ENCODE measurements at places on chromosomes 2 and 18.

- DNase-seq: no peak
Observed at GRCh38 chr2:234869969-234870368, 81.8 kb upstream of the SH3BP4 start.

GRCh38 chr2:197356136-197356535 lies 45.6 kb upstream of the ANKRD44 start:
- DNase-seq: no peak

GRCh38 chr2:106629981-106630380 lies 142.8 kb downstream of the CD8B2 start:
- DNase-seq: no peak

- no peak for DNase-seq
Observed at GRCh38 chr18:9287036-9287435, 47.5 kb upstream of the TWSG1 start.

DNA sequence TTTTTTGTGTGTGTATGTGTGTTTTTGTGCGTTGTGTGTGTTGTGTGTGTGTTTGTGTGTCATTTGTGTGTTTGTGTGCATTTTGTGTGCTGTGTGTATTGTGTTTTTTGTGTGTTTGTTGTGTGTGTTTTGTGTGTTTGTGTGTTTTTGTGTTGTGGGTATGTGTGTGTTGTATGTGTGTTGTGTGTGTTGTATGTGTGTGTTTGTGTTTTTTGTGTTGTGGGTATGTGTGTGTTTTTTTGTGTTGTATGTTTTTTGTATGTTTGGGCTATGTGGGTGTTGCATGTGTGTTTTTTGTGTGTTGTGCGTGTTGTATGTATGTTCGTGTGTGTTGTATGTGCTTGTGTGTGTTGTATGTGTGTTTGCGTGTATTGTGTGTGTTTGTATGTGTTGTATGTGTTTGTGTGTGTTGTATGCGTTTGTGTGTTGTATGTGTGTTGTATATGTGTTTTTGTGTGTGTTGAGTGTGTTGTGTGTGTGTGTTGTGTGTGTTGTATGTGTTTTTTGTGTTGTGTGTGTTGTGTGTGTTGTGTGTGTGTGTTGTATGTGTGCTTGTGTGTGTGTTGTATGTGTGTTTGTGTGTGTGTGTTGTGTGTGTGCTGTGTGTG lies 275.3 kb downstream of the HRH4 start:
- DNase-seq: no peak

DNA sequence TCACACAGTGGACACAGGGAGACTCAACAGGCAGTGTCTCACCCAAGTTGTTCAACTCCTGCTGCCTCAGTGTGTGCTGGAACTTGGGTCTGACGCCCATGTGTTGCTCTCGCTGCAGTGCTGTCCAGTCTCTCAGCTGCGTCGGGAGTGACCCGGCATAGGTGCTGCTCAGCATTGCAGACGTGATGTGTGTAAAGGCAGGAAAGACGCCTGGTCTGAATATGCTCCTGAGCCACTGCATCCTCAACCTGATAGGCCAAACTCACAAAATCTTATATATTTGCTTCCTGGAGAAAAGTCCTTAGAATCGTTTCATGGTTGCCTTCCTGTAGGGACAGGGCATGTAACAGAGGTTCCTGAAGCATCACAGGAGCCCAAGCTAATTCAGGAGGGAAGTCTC lies 152.9 kb downstream of the INSIG2 start:
- DNase-seq: no peak

GRCh38 chr2:187468262-187468661 lies 20.2 kb upstream of the CALCRL start:
- DNase-seq: no peak

DNA sequence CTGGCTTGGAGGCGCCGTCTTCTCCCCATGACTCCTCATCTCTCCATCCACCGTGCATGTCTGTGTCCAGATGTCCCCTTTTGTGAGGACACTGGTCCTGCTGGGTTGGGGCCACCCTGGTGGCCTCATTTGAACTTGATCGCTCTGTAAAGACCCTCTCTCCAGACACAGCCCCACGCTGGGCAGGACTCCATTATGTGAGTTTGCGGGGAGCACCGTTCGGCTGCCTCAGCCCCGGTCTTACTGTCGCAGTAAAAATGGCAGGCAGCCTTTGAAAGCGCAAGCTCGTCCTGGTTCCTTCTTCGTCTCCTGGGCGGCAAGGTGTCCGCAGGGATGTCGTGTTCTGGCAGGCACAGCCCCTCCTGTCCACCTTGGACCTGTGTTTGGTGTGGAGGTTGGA lies 17.7 kb downstream of the NFATC1 start:
- DNase-seq: no peak

GRCh38 chr18:5311301-5311989 lies 15.9 kb upstream of the ZBTB14 start:
- DNase-seq: no peak

- DNase-seq: no peak
Observed at GRCh38 chr2:241866790-241867645, 2.5 kb upstream of the RTP5 start.

DNA sequence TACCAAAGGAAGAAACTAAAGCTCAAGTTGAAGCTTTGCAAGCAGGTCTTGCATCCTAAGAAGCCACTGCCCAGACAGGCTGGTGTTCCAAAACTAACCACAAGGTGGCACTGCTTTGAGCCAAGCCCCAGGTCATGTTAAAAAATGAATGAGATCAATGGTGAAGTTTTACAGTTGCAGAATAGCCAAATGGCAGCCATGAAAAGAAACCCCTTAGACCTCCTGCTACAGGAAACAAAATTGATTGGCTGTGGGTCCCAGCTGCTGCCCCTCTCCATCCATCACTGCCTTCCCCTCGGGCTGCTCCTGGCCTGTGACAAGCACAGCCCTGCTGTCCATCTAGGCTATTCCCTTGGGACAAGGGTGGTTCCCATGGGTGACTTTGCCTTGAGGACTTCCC lies 20.7 kb upstream of the MREG start:
- DNase-seq: no peak

- DNase-seq: no peak
Observed at GRCh38 chr2:159879051-159879604, 81.1 kb upstream of the CD302 start.

- no peak for DNase-seq
Observed at GRCh38 chr2:144259332-144259731, 260.6 kb downstream of the ZEB2 start.

DNA sequence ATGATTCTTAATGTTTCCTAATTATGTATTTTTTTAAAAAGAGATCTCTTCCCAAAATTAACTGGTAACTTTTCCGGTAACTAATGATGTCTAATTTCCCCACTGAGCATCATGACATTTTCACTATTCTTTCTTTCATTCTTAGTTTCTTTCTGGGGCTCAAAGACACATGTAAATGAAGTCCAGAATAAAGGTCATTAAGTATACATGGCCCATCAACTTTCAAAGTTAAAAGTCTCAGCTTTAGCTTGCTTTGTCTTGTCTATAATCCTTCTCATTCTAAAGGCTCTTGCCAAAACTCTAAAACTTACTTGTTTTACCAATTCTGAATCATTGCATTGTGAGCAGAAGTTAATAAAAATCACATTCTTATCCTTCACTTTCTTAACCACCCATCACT lies 53.6 kb downstream of the ASXL2 start:
- no peak for DNase-seq

DNA sequence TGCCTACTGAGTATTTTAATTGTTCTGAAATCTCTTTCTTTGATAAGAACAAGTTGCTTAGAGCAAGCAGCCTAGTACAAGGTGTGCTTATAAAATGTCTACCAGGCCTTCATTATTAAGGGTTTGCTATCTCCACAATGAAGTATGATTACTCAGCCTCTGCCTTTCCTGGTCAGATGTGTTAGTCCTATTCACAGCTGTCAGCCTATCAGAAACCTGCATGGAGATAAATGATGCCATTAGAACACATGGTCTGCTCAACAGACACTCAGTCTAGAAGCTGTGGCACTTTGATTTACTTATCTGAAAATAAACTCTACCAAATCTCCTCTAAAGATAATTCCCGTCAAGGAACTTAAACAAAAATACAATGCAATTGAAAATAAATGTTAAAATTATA lies 448.7 kb downstream of the ERBB4 start:
- no peak for DNase-seq

GRCh38 chr2:152347076-152347475 lies 12.1 kb downstream of the FMNL2 start:
- DNase-seq: no peak

DNA sequence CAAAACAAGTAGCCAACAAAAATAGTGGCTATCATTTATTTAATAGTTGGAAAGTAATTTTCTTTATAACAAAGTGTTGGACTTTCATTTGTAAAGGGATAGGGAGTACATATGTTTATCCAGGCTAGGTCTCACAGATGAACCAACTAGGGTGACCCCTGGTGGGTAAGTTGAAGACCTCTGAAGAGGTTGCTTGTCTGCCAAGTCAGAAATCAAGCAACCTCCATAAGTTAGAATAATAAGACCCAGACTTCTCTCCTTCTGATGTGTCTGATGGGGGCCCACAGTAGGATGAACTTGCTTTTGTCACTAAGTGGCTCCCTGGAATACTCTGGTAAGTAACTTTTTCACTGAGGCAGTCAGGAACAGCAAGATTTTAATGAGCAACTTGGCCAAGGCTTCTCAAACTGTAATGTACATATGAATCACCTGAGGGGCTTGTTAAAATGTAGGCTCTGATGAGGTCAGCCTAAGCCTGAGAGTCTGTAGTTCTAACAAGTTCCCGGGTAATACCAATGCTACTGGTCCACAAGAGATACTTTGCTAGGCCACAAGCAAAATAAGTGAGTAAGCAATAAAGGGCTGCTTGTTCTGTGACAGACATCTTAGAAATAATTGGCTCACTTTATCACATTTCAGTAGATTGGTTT lies 319.6 kb downstream of the PIK3C3 start:
- no peak for DNase-seq

GRCh38 chr2:39379643-39380524 lies 57.2 kb downstream of the MAP4K3 start:
- peak; percentile 60 for DNase-seq

GRCh38 chr2:218219934-218220333 lies 2.9 kb downstream of the ARPC2 start:
- no peak for DNase-seq

DNA sequence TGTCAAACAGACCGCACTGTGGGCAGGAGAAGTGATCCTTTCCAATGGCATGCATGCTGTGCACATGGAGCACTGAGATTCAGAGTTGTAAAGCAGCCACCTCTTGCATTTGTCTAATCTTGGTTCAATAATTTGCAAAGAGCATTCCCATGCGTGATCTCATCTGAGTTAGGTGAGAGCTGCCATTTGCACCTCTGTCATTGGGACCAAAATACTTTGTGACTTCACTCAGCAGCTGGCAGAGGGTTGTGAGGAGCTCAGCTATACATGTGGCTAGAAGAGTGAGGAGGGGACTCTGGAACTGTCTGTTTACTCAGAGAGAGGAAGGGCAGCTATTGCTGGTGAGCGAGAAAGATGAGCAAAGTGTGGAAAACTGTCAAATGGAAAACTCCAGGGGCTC lies 265.1 kb upstream of the TNP1 start:
- no peak for DNase-seq

GRCh38 chr2:28382755-28383154 lies 9.9 kb upstream of the FOSL2 start:
- no peak for DNase-seq

DNA sequence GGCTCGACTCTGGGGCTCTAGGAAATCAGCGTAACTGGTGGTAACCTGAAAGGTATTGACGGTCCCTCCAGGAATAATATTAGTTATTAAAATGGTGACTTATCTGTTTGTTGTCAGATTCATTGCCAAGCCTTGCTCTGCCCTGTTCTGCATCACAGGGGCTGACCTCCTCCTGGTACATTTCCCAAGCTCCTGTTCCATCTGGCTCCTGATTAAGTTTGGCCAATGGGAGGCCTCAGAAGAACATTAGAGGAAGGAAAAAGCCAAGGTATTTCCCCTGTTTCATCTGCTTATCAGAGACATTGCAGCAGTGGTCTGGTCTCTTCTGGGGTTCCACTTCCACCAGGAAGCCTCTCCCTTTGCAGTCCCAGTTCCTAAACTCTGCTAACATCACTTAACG lies 527.0 kb downstream of the TNS1 start:
- no peak for DNase-seq

DNA sequence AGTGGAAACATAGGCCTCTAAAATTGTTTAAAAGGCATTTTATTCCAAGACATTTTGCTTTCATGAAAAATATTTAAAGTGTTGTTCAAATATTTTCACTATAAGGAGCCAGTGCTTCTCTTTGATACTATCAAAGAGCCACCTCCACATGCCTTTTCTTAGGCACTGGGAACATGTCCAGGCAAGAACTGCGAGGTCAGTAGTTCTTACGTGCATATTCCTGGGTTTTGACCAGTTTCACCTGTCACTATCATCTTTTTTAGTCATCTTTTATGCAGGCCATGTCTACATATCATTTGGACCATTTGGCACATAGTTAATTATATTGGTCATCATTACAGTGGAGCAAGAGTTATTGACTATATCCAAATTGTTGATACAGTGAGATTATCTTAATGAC lies 195.3 kb downstream of the CCDC85A start:
- DNase-seq: no peak

- DNase-seq: no peak
Observed at GRCh38 chr2:226669249-226669648, 130.4 kb downstream of the IRS1 start.

DNA sequence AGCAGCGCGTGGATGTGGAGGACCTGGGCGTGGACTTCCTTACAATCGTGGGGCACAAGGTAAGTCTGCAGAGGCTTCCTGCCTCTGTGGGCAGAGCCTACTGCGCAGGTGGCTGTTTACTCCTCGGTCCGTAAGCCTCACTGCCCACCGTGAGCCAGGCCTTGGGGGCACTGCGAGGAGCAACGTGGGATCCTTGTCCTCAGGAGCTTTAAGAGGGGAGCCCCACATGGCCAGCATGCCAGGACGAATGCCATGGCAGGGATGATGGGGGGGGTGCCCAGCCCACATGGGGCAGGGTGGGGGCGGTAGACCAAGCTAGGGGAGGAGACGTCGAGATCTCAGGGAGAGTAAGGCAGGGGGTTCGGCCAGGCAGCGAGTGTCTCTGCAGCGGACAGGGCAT lies 18.0 kb upstream of the ESPNL start:
- no peak for DNase-seq

DNA sequence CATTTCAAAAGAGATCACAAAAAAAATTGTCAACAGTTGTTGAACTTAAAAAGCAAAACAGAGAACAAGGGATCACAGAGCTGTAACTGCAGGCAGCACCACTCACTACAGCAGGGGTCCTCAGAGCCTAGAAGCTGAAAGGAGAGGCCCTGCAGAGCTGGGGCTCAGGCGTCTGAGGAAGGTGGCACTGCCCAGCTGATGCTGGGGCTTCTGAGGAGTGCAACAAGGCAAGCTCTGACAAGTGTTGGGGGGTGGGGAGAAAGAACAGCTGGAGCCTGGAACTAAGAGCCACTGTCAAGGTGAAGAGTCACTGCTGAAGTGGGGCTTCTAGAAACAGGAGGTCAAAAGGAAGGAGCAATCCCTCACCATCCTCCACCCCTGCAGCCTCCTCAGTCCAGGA lies 46.2 kb downstream of the FTCDNL1 start:
- DNase-seq: no peak

GRCh38 chr2:9236045-9236344 lies 29.4 kb downstream of the ASAP2 start:
- no peak for DNase-seq

DNA sequence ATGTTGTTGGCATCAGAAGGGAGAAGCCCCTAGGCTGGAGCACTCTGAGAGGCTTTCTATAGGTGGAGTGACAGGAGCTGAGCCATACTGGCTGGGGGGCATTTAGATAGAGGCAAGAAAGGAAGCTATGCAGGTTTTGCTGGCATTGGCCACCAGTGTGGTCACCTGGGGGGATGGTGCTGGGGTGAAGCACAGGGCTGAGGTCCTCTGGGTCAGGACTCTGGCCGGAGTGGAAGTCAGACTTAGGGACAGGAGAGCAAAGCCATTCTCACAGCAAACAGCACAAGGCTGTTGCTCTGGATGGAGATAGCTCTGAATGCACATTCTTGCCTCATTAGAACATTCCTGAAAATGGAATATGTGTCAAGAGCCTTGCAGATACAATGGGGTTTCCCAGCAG lies 47.4 kb downstream of the NTSR2 start:
- no peak for DNase-seq

Measured in Panc1 (cell line).